Cerebellum (tissue), 4 donors: ENCODE measurements at places on chromosomes 2 and 18.

DNA sequence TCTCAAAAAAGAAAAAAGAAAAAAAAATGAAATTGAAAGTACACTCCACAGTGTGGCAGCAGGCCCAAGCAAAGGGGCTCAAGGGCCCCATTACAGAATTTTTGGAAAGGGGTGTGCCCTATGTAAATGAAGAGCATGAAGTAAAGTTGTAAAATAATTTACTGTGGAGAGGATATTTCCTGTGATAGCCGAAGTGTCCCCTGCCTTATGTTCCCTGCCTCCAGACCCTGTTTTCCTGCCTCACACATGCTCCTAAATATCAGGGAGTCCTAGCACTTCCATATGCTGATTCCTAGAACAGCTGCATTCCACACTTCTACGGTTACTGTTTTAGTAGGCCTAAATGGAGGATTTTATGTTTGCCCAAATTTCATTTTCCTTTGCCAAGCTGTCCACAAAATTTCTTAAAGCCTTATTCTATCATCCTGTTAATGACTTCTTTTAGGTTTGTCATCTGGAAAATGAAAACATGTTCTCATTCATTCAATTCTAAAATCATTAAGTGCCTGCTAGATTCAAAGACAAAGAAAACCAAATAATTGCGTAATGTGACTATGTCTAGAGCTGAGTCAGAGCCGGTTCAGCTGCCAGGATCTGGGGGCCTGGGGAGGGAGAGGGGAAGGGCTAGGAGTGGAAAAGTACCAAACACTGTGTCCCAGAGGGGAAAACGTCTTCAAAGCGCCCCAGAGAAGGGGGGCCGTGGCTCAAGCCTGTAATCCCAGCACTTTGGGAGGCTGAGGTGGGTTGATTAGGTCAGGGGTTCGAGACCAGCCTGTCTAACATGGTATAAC lies 25.9 kb upstream of the IMPA2 start:
- DNase-seq = no peak

- no peak for DNase-seq
Measured at GRCh38 chr18:77015169-77015568, 117.4 kb downstream of the MBP start.

DNA sequence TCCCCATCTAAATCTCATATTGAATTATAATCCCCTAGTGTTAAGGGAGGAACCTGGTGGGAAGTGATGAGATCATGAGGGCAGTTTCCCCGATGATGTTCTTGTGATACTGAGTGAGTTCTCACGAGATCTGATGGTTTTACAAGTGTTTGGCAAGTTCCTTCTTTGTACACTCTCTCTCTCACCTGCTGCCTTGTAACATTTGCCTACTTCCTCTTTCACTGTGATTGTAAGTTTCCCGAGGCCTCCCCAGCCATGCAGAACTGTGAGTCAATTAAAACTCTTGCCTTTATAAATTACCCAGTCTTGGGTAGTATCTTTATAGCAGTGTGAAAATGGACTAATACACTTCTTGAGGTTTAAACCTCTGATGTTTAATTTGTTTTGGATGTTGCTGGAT lies 177.5 kb downstream of the CD8B2 start:
- DNase-seq = no peak

GRCh38 chr2:218474527-218474926 lies 55.6 kb downstream of the VIL1 start:
- DNase-seq = no peak

DNA sequence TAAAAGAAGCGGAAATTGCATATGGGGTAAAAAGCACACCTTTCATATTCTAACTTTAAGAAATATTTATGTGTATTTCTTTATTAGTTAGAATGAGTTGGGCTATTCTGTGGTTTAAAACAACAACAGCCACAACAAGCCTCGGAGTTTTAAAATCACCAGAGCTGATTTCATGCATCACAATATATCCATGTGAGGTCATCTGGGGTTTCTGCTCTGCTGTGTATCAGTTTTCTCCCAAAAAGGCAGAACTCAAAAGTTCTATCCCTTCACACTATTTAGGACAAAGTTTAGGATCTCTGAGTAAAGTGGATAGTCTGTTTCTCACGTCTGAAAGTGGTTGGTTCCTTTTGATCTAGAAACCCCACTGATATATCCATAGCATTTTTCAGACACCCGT lies 601.5 kb upstream of the GCFC2 start:
- DNase-seq = no peak

DNA sequence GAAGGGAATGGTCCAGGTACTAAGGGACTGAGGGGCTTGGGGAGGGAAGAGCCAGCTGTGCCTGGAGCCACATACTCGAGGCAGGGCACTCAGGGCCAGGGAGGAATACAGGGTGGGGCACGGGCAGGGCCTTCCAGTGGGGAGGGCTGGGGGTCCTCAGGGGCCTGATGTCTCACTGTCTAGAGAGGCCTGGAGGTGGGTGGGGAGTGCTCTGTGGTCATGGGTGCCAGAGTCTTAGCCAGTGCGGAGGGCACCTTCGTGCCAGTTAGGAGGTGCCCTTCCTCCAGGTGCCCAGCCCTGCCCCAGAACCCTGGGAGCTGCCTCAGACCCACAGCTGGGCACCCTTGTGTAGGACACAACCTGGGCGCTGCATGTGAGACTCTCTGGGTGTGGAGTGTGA lies 81.2 kb downstream of the SMAD7 start:
- no peak for DNase-seq

- DNase-seq = no peak
Measured at GRCh38 chr18:76554547-76555222, 59.6 kb upstream of the ZNF516 start.

- DNase-seq = no peak
Measured at GRCh38 chr2:222303828-222304736, 5.3 kb upstream of the PAX3 start.

GRCh38 chr2:151845884-151846283 lies 17.7 kb upstream of the ARL5A start:
- no peak for DNase-seq

DNA sequence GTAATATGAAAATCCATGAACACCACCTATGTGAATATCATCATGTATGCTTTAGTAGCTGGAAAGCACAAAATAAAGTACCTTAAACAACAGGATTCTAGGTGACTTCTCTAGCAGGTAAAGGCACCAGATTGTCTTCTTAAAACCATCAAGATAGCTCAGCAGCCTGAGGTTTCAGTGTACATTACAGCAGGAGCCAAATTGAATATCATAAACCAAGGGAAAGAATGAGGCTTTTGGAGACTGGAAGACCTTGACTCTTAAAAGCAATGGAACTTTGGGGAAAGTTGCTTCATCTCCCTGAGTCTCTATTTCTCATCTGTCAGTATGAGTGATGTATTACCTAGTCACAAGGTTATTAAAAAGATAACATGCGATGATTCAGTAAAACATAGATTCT lies 429.7 kb upstream of the SPHKAP start:
- no peak for DNase-seq

GRCh38 chr2:191115391-191115790 lies 35.4 kb downstream of the STAT4 start:
- DNase-seq = no peak

GRCh38 chr2:18066894-18067293 lies 188.4 kb downstream of the KCNS3 start:
- DNase-seq = no peak

DNA sequence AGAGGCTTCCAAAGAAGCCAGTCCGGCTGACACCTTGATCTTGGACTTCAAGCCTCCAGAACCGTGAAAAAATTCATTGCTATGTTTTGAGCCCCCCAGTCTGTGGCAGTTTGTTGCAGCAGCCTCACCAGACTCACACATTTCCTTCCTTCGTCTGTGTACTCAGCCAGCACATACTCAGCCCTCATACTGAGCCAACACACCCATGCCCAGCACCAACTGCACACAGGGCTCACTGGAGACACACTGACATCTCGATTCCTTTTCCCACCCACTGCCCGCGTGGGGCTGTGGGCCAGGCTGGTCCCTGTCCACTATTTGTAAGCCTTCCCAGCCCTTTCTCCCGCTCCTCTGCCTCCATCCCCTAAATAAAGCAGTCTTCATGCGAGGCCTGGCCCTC lies 24.1 kb upstream of the NMUR1 start:
- DNase-seq = no peak

DNA sequence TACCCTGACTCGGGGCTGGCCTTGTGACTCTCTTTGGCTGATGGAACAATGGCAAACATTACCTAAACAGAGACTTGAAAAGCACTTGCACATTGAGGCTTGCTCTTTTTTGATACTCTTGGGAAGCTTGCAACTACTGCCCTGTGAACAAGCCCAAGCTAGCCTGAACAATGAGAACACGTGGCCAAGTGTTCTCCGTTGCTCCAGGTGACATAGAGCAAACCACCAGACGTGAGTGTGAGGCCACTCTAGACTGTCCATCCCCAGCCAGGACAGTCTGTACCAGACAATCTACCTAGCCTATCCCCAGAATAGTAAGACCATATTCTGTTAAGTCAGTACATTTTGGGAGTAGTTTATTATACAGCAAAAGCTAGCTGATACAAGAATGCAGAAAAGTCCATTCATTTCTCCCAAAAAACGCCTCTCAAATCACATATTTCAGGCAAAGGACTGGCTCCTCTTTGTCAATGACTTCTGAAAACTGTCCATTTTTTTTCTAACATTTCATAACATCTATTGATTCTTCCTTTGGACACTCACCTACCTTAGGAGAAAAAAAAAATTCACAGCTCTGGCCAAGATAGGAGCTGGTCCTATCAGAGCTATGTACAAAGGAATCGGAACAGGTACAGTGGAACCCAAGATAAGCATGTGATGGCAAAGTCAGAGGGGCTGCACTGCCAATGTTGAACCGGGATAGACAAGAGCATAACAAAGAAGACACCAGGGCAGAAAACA lies 142.1 kb upstream of the PKDCC start:
- no peak for DNase-seq
